Heart right ventricle (tissue), 16 donors: ENCODE measurements at places on chromosomes 6 and 20. TPM values are rescaled to one million over a fixed set of nuclear protein-coding genes. Genes with fewer than 3 reads are reported as not detected.
A peak's percentile ranks its signal among the peaks of the same experiment; 100 is the strongest.

GRCh38 chr6:62013719-62014118 is 272.3 kb downstream of the KHDRBS2 start:
- no peak overlapping the region for H3K4me3 ChIP-seq
- no peak for DNase-seq
- no peaks in the 10 kb centered on the region for H3K36me3 ChIP-seq
- H3K4me1 ChIP-seq: no peaks in the 10 kb centered on the region

Gene SERINC3
- 108 TPM for total RNA-seq

DNA sequence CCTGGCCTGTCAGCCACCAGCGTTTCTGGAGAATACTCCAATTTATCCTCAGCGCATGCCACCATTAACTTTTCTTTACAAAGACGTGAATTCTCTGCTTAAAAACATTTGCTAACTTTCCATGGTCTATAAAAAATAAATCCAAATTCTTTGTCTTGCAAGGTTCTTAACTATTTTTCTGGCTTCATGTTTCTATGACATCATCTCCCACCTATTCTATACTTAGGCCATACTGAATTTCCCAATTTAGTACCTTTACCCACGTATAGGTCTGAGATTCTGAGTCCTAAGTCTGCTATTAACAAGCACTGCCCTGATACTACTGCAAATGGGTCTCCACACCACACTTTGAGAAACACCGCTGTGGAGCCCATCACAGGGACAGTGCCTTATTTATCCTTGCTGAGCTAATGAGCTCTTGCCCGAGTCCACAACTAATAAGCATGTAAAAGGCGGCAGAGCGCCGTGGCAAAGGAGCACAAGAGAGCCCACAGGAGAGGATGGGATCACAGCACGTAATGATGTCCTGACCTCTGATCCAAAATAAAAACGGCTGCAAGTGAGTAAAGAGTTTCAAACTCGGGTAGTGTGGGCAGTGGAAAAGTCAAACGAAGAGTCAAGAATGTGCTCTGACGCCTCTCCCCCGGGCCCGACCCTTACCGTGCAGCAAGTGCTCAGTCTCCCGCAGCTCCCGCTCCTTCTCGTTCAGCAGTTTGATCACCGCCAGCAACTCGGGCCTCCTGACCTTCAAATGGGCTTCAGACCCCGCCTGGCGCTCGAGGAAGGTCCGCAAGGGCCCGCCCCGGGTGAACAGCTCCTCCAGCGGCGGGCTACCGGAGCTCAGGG is 519 bp downstream of the MTRF1L start:
- peaks cover 46% of the 10 kb centered on the region for H3K4me1 ChIP-seq
- H3K36me3 ChIP-seq: peaks cover 24% of the 10 kb centered on the region
- no peaks in the 10 kb centered on the region for H3K27me3 ChIP-seq

Gene GLP1R
- total RNA-seq: 3.1 TPM

DNA sequence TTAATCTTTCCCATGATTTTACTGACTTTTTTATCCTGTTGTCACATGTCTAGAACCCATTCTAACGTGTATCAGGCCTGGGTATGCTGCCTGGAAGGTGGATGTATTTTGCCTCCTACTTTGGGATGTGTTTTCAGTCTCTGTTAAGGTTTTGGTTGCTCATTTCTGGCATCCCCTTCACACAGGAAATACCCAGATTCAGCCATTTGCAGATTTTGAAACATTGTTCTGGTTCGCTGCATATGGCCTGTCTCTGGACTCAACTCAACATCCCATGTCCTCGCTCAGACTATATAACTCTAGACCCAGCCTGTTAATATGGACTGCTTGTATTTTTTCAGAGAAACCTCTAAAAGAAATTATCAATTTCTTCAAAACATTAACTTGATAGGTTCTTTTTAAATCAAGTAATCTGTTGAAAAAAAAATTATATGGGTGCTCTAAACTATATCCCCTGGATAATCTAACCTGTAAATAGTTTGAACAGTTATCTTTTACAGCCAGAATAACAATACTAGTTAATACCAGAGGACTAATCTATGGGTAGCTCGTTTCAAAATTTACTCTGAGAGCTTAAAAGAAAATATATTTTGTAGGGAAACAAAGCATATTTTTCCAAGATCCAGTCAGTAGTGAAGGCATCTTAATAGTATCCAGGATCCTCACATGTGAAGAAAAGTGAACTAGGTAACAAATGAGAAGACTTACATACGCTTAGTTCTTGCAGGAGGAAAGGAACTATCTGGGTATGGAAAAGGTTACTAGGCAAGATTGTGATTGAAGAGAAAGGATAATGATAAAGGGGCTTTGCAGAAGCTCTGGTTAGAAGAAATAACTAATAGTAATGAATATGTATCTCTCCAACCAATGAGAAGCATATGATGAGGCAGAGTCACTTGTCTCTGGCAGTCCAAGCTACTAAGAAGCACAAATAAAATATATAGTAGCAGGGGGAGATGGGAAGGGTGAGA is 23.4 kb upstream of the HLA-DQB1 start:
- no peaks in the 10 kb centered on the region for H3K4me1 ChIP-seq
- H3K36me3 ChIP-seq: no peaks in the 10 kb centered on the region
- no peak overlapping the region for H3K27ac ChIP-seq

DNA sequence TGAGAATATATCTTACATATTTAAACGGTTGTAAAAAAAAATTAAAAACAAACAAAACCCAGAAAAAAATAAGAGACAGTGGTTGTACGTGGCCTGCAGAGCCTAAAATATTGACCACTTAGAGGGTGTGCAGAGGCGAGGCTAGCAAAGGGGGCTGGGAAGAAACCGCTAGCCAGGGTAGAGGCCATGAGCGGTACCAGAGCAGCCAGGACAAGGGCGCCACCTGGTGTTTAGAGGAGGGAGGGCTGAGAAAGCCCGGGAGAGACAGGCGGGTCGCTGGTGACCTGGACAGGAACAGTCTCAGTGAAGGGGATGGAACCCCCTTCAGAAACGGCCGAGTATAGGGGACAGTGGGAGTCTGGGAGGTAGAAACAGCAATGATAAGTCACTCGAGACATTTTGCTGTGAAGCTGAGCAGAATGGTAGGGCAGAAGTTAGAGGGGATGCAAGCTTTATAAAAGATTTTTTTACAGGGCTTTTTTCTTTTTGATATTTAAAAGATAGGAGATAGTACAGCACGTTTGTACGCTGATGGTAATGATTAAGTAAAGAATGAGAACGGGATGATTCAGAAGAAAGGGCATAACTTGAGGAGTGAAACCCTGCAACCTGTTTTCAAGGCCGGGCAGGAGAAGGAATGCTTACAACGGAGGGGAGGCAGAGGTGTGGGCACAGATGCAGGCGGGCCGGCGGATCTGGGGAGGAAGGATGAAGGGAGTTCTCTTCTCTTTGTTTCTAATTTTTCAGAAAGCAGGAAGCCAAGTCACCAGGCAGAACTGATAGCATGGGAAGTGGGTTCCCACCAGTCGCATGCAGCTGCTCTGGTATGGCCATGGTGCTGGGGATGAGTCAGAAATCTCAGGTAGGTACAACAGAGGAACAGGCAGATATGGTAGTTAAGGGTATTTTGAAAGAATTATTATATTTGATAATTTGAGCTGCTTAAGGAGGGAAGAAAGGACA is 76.2 kb downstream of the FAM229B start:
- peak; percentile 39 for DNase-seq
- no peaks in the 10 kb centered on the region for H3K4me1 ChIP-seq
- H3K27ac ChIP-seq: no peak overlapping the region
- peaks cover 12% of the 10 kb centered on the region for H3K36me3 ChIP-seq
- H3K27me3 ChIP-seq: no peaks in the 10 kb centered on the region

GRCh38 chr20:48730977-48731376 is 96.8 kb downstream of the PREX1 start:
- no peaks in the 10 kb centered on the region for H3K27me3 ChIP-seq
- no peaks in the 10 kb centered on the region for H3K36me3 ChIP-seq
- no peak for DNase-seq

DNA sequence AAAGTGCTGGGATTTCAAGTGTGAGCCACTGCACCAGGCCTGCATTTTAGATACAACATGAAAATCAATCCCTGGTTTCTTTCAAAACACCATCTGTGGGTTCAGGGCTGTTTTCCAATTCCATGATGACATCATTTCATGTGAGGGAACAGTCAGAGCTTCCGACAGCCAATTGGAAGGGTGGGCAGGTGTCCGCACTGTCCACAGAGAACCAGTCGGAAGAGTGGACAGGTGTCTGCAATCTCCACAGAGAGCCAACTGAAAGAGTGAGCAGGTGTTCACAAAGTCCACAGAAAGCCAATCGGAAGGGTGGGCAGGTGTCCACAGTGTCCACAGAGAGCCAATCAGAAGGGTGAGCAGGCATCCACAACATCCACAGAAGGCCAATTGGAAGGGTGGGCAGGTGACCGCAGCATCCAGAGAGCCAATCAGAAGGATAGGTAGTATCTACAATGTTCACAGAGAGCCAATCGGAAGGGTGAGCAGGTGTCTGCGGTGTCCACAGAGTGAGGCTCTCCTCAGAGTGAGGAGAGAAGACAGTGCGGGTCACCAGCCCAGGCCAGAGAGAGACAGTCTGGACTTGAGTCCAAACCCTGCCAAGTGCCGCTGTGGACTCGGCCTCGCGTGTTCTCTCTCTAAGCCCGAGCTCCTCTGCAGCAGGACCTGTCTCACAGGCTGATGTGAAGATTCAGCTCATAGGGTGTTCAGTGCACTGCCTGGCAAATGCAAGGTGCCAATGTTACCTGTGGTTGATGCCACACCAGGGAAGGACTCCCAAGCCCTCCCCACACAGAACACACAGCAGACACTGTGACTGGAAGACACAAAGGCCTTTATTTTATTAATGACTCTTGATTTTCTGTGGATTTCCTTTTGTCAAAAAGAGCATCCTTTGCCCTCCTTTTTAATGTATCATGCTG is 57.3 kb downstream of the DLL1 start:
- H3K36me3 ChIP-seq: no peaks in the 10 kb centered on the region
- no peak for DNase-seq
- no peaks in the 10 kb centered on the region for H3K4me1 ChIP-seq
- H3K27ac ChIP-seq: no peak overlapping the region

GRCh38 chr6:3745566-3746118 is 5.9 kb downstream of the PXDC1 start:
- peaks cover 7% of the 10 kb centered on the region for H3K36me3 ChIP-seq
- no peak overlapping the region for H3K27ac ChIP-seq
- DNase-seq: no peak
- no peak overlapping the region for H3K4me3 ChIP-seq

DNA sequence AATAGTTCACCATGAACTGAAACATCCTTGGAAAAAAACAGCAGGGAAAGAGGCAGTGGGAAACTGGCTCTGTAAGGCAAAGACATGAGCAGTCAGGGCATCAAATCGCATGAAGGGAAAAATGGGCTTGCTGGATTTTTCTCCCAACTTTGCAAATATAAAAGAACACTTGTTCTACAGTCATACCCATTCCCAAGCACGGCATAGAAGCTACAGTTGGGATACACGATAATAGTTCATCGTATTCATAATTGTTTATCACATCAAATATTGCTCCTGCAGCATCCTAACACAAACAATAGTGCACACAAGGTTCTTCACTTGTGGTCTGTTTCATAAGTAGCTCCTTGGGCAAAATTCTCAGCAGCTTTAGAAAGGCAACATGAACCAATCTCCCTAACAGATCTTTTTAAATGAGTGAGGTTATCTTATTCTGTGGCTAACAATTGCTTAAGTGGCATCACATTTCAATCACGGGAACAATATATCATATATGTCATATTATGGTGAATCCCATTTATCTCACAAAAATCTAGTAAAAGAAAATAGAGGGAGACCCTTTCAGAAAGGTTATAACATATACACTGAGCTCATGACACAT is 243.9 kb downstream of the PKHD1 start:
- no peak overlapping the region for H3K27ac ChIP-seq
- H3K4me1 ChIP-seq: no peaks in the 10 kb centered on the region
- no peak overlapping the region for H3K4me3 ChIP-seq
- no peak for DNase-seq
- H3K36me3 ChIP-seq: no peaks in the 10 kb centered on the region

Gene AIF1
- total RNA-seq: 6.7 TPM

DNA sequence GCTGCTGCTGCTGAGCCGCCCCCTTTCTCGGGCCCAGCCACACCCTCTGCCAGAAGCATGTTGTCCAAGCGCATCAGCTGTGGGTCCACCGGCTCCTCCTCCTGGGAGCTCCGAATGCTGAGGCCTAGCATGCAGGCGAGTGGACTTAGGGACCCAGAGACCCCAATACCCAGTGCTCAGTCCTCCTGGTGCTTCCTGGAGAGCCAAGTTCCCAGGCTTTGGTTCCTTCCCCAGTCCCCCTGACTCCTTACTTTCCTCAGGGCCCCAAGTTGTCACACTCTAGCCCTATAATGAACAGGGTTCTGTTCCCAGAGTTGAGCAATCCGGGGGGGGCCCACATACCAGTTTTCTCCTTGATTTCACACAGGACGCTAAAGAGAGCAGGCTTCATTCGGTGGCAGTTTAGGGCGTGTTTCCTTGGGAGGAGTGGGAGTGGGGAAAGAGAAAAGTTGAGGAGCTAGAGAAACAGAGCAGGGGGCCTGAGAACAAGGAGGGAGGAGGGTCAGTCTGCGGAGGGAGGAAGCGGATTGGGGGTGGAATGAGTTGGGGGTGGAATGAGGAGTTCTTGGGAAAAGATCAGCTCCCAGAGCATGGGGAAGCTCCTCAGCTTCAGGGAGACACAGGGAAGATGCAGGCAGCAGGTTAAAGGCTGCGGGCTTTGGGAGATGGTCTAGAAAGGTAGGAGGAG is 1.5 kb downstream of the PBX2 start:
- H3K27me3 ChIP-seq: no peaks in the 10 kb centered on the region
- H3K27ac ChIP-seq: peak overlapping the region; percentile 71
- no peak for DNase-seq
- peaks cover 76% of the 10 kb centered on the region for H3K4me1 ChIP-seq
- peak overlapping the region; percentile 75 for H3K4me3 ChIP-seq
